ENCODE measurements at places on chromosomes 1 and 21.
A peak's percentile ranks its signal among the peaks of the same experiment; 100 is the strongest.

- DNase-seq, result peak; percentile 59
Observed at GRCh38 chr1:205933671-205934618, 9.3 kb downstream of the SLC26A9 start.

- DNase-seq, result peak; percentile 89
Observed at GRCh38 chr1:113928941-113929749, at the start of gene HIPK1. Gene HIPK1, plus strand, starts transcription at chr1:113929324.

- DNase-seq, result no peak
Observed at GRCh38 chr1:10973956-10974881, 38.2 kb upstream of the TARDBP start.

- peak; percentile 9 for DNase-seq
Observed at GRCh38 chr1:81414488-81415015, 386.2 kb upstream of the ADGRL2 start.

- DNase-seq, result no peak
Observed at GRCh38 chr1:167229719-167230385, 9.2 kb downstream of the POU2F1 start.

DNA sequence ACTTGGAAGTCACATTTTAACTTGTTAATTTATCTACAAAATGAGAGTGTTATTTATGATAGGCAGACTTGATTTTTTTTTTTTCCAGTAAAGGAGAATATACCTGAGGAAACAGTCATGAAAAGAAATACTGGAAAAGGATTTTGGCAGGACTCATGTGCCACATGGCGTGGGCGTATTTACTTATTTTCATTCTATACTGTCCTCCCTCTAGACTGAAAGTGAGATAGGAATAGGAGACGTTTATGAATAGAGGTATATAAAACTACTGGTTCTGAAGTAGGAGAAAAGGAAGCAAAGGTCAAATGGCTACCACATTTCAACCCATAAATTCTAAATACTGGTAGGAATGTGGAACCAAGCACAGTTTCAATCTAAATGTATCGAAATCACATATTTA lies 94.8 kb upstream of the MPC2 start:
- DNase-seq, result no peak

- DNase-seq, result peak; percentile 82
Observed at GRCh38 chr1:27588256-27589232, 15.4 kb downstream of the AHDC1 start.

DNA sequence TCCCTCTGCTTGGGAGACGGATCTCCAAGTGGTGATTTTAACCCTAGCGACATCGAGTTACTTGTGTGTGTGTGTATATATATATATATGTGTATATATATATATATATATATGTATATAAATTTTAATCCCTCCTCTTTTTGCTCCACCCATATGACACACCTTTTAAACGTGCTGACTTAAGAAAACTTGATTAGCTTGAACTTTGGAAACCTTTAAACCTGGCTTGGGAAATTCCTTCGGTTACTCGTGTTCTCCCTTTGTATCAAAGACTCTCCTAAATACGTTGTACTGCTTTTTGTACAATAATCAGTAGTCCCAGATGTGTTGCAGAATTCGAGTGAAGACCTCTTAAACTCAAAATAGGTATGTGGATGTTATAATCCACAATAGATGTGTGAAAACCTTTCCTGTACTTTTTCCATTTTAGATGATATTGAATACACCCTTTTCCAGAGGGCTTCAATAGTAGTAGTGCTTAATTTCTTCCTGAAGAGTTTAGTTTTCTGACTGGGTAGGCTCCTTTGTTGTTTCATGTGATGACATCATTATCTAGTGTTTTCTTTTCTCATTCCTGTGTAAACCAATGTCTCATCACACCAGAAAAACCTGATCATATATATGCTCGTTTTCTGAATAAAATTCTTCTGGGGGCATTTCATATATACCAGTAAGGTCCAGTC lies 1.4 kb downstream of the RNF11 start:
- peak; percentile 67 for DNase-seq

GRCh38 chr1:169511316-169512005 lies 25.7 kb upstream of the SLC19A2 start:
- DNase-seq, result peak; percentile 93

DNA sequence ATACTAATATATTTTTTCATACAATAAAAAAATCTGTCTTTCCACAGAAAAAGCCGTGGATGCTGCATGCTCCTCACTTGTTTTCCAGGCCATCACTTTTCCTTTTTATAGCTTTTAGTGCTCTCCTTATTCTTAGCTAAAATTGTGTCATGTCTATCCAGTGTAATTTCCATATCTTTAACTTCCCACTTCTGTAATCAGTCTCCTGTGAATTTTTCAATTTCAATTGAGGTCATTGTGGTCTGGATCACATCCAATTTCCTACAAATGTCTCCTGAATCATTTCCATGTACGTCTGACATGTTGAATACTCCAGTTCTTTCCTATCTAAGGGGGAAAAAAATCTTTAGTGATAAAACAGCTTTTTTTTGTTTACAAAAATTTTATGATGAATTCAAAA lies 838.2 kb upstream of the B3GALT2 start:
- DNase-seq, result peak; percentile 83

DNA sequence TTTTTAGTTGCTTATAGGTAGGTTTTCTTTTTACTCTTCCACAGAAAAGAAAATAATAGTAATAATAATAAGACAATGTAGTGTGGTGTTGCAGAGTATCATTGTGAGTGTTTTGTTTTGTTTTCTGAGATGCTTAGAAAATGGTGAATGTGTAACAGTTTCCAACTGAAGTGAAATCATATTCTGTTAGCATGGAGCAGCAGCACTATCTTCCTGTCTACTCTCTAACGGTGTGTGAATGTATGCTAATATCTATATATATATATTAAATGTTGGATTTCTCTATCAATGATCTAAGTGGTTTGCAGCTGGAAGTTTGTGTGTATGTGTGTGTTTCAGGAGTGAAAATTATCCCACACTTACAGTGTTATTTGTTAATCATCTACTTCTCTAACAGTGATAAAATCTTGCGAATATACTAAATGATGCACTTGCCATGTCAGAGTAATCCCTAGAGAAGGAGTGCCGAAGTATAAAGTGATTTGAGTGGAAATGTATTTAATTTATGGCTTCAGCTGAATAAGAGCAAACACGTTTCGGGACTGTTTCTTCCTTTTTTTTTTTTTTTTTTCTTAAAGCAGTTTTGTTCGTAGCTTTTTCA lies 377 bp downstream of the SAMD13 start:
- DNase-seq, result no peak

- no peak for DNase-seq
Observed at GRCh38 chr1:1761504-1762376, 16.5 kb downstream of the NADK start.

DNA sequence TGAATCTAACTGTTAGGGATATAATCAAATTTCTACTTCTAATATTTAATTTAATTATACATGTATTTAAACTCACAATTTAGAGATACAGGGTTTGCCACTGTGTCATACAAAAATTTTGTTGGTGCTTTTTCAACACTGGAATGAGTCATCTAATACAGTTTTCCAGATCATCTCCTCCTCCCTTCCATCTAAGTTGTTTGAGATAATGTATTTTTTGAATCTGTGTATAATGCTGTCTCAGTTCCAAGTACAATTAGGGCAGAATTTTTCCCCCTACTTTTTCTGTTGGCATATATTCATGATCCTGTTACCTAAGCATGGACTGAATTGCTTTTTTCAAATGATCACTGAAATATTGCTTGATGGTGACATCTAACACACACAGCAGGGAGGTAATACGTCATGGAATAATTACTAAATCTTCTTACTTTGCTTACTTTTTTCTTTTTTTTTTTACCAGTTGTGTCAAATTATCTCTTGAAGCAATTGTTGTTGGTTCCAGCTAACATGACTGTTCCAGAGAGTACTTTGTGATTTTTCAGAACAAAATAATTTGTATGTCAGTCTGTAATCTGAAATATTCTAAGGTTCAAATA lies 146.0 kb downstream of the MAGI3 start:
- peak; percentile 54 for DNase-seq

DNA sequence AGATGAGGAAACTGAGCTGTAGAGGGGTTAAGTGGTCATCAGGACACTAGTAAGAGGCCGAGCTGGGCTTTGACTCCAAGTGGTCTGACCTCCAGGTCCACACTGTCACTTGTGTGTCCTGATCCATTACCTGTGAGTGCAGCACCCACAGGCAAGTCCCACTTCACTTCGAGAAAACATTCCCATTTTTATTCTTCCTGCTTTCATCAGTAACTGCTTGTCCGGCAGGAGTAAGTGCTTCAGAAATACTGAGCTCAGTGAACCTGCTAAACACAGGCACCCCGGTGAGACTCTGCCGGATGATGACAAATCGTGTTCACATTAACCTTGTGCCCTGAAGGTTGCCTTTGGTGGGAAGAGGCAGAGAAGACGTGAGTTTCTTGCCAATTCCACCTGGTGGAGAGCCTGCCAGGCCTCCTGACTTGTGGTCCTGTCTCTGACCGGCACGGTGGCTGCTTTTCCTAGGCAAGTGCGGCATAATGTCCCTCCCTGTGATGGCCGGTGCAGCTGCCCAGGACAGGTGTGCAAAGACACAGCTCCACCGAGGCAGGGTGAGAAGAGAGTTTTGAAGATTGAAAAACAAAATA lies 29.4 kb downstream of the ZBTB18 start:
- no peak for DNase-seq

DNA sequence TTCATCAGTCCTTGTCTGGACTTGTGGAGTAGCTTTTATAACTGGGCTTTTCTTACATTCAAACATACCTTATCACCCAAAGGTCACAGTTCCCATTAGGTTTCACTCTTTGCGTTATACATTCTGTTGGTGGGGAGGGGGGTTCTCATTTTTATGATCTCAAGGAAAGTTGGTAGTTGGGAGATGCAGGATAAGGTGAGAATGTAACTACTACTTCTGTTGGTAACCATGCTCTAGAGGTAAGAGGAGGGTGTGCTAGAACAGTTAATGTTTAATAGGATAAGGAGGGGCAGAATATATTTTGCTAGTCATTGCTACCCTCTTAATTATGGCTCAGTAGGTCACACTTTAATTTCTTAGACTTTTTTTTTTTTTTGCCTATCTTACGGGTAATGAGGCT lies 10.7 kb downstream of the YBX1 start:
- no peak for DNase-seq

- peak; percentile 76 for DNase-seq
Observed at GRCh38 chr1:188433425-188433824, 1604.7 kb downstream of the PLA2G4A start.
